CD4-positive, alpha-beta T cell treated with Interleukin-21 for 1 hour (primary cell): ENCODE measurements at places on chromosomes 6 and 20.

DNA sequence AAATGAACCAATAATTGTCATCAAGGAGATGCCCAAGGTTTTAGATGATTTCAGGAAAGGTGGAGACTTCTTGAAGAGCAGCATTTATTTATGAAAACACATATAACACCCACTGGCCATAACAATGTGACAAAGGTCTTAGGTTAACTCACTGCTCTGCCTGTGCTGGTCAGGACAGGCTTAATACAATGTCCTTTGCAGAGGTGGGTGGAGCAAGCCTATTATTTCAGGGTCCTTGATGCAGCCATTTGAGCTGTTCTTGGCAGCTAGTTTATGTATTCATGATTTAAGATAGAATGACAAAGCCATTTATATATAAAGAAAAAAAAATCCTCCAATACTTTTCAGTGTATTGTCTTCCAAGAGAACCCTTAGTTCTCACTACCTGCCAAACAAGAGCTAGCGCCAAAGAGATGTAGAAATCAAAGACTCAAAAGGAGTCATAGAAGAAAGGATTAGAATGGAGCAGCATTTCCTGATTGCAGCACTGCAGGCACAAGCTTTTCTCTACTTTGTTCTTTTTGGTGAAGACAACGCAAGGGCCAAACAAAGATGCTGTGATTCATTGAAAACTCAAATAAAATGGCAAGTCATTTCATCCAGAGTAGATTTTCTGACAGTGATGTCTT lies 124.3 kb upstream of the TSHZ2 start:
- DNase-seq = no peak

DNA sequence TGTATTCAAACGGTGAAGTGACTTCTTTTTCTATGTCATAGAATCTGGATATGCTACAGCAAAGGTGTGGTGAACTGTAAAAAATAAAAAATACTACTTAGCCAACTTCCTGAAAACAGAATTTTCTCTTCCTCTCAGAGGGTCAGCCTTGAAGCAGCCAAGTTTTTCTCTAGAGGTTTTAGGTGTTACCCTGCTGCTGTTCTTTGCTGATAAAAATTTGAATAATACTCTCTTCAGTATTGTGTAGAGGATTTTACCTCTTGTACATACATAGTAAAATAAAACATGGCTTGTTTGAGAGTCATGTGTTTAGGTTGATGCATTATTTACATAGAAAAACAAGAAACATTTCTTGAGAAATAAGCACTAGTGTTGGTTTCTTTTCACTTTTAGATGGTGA lies 458.4 kb downstream of the TBC1D32 start:
- DNase-seq = no peak

GRCh38 chr6:92888316-92888715 lies 531.0 kb downstream of the EPHA7 start:
- DNase-seq = no peak

DNA sequence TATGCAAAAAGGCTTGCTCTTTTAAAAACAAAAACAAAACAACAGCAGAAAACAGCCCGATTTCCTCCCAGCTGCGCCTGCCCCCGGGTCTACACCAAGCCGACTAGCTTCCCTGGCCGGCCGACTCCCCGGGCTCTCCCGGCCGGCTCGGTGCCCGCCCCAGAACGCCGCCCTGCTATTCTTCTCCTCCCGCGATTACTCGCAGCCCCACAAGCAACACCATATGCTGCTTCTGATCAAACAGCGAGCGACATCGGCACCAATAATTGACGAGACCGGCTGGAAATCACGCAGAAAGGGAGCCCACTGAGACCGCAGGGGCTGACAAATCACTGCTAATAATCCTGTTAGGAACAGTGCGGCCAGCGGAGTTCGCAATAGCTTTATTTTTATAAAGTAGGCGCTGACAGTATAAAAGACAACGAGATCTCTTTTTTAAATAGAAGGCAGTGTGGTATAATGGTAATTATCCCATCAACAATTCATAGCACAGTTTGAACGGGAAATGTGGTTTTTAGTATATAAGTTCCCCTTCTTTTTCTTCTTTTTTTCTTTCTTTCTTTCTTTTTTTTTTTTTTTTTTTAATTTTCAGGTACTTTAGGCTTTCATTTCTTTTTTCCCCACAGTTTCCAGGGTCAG lies 3.3 kb downstream of the SIM1 start:
- no peak for DNase-seq

- no peak for DNase-seq
These were observed 331.8 kb downstream of the HACE1 start for GRCh38 chr6:104527761-104528415.

DNA sequence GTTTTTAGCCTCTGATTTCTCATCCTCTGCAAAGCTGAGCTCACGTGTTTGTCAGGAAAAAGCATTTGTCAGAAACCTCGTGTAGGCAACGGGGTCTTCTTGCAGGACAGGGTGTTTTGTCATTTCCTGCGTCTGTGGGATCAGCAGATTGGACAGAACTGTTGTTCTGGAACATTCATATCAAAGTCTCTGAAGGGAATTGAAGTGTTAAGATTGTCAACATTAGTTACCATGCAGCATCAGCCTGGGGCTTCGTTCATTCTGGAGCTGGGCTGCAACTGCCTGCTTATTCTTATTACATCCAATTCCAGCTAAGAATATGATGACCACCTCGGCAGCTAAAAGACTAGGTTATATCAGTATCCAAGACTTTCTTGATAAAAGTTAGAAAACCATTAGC lies 71.0 kb upstream of the RALGAPA2 start:
- no peak for DNase-seq
